ENCODE measurements at places on chromosomes 4 and X.

- DNase-seq: no peak
Measured at GRCh38 chr4:53885668-53886067, 178.7 kb downstream of the CHIC2 start.

GRCh38 chr4:149166876-149167275, 648.8 kb downstream of the IQCM start:
- no peak for DNase-seq

- no peak for DNase-seq
Measured at GRCh38 chr4:43224559-43224958, 332.0 kb downstream of the GRXCR1 start.

- DNase-seq: no peak
Measured at GRCh38 chr4:6937201-6937600, 27.6 kb downstream of the TBC1D14 start.

GRCh38 chr4:140359562-140360427, 13.7 kb upstream of the SCOC start:
- peak; percentile 58 for DNase-seq

GRCh38 chr4:169202145-169202699, 68.5 kb downstream of the SH3RF1 start:
- DNase-seq: no peak

- DNase-seq: no peak
Measured at GRCh38 chr4:146063143-146063542, 112.4 kb upstream of the LSM6 start.

DNA sequence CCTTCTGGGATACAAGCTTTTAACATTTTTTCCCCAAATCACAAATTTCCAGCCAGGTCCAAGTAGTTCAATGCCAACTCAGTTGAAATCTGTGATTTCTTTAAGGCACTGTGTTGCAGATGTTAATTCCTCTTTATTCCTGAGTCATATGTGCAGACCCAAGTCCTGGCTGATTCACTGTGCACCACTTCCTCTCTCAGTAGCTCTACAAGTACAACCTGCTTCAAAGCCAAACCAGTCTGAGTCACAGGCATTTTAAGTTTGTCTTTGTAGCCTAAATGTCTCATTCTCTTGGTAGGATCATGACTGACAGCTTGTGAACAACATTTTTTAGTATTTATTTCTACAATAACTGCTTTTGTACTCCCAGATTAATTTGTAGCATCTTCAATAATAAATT, 165.6 kb upstream of the S100G start:
- no peak for DNase-seq

DNA sequence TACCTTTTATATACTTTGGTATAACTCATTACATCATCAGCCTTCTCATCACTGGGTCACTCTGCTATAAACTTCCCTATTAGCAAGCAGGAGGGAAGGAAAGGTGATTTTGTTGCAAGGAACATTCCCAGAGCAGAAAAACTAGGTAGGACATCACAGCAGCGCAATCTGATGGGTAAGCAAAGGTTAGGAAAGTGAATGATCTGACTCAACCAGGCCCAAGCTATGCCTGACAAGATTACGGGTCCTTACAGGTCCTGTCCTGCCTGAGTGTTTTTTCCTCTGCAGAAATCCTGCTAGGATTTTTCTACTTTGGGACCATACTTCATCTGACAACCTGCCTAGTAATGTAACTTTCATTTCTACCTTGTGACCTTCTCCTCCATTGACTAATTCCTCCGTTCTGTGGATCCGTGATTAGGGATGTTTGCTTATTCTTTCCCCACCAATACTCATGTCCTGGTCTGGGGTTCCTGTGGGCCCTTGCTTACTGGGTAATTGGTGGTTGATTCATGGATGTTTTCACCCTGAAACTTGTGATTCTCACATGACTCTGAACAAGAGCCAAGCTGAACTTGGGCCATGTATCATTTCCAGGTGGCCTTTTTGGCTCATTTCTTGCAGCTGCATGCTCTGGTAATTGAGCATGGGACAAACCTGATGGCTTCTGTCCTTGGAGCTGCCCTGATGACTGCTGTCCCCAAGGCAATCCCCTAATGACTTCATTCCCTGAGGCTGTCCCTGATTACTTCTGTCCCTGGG, 111.9 kb upstream of the KIT start:
- no peak for DNase-seq

DNA sequence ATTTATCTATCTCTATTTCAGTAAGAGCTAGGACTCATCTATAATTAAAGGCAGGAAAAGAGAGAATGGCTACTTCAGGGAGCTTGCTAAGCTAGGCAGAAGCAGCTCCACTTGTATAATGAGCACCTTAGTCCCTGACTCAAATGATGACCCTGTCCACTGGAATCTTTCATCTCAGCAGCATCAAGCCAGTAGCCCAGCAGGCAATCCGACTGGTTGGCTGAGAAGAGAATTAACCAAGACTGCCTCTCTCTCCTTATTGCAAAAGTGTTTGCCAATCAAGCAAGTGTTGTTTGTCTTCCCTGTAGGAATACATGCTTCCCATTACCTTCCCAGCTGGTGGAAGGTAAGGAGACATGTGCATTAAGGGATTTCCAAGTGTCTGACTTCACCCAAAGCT, 3.9 kb upstream of the SPOCK3 start:
- no peak for DNase-seq

- DNase-seq: no peak
Measured at GRCh38 chrX:82695066-82695465, 813.0 kb upstream of the POU3F4 start.

DNA sequence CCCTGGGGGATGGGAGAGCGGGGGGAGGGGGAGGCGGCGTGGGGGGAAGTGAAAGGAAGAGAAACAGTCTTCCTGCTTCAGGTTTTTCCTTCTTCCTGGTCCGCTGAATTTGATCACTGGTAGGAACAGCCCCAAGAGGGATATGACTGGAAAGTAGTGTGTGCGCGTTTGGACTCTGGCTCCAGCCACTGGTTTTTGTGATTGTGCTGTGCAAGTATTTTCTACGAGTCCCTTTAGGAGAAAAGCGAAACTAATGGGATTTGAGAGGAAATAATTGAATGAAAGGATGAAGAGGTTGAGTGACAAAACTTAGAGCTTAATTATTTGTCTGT, 836 bp downstream of the PRRG1 start:
- DNase-seq: no peak

DNA sequence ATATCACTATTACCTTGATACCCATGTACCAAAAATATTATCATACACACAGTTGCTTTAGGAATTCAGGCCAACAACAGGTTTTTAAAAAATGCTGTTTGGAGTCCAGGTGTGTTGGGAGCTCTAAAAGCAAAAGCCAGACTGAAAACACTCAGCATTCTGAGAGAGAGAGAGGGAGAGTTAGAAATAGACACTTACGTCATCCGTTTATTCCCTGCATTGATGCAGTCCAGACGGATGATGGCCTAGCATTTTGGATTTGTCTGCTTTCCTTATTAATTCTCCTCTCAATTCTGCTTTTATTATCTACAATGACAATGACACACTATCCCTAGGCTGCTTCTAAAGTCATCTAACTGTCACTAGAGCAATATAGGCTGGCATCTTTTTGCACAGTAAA, 358.3 kb upstream of the BOD1L1 start:
- DNase-seq: no peak

- DNase-seq: no peak
Measured at GRCh38 chr4:182688081-182688480, 229.1 kb downstream of the DCTD start.

- no peak for DNase-seq
Measured at GRCh38 chrX:28321286-28321685, 266.0 kb upstream of the IL1RAPL1 start.

- no peak for DNase-seq
Measured at GRCh38 chr4:58679051-58679450, 1568.9 kb upstream of the IGFBP7 start.

DNA sequence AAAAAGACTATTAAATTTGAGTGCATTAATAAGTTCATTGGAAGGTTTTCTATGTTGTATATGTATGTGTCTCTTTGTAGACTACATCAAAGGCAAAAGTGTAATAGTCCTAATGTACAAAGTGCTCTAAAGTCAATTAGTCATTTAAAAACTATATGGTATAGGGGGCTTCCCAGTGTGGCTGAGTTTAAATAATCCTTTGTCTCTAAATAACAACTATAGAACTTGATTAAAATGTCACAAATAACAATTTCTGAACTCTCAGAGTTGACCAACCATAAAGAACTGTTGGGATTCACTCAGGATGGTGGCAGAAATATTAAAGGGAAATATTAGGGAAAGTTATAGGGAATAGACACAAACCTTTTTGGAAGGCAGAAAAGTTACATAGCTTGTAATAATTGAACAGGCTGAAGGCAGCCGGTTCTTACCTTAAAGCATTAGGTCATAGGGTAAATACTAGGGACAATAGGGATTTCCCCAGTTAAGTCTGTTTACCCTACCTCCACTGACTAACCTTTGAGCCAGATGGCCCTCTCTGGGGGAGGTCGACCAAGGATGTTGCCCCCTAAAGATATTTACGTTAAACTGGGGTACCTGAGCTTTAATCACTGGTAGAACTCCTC, 1054.2 kb downstream of the ARAP2 start:
- DNase-seq: no peak

- no peak for DNase-seq
Measured at GRCh38 chr4:154082760-154083535, 294.1 kb upstream of the SFRP2 start.

DNA sequence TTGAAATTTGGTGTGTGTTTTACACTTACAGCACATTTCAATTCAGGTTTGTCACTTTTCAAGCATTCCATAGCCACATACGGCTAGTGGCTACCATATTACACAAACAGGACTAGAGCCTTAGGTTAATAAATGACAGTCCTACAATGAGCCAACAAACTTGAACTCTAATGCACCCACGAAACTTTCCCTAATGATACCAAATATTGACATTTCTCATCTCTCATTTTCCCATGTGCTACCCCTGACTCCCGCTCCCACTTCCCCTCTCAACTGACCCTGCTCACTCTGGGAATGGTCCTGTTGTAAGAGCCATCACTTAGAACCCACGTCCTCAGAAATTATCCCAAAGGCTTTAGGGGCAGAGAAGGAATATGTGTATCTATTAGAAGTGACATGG, 4.9 kb upstream of the TLR10 start:
- no peak for DNase-seq

GRCh38 chrX:105636667-105637066, 185.7 kb upstream of the NRK start:
- no peak for DNase-seq

- DNase-seq: no peak
Measured at GRCh38 chr4:27986476-27986875, 1125.8 kb downstream of the STIM2 start.

- DNase-seq: no peak
Measured at GRCh38 chrX:36083256-36083655, 163.7 kb downstream of the CFAP47 start.

DNA sequence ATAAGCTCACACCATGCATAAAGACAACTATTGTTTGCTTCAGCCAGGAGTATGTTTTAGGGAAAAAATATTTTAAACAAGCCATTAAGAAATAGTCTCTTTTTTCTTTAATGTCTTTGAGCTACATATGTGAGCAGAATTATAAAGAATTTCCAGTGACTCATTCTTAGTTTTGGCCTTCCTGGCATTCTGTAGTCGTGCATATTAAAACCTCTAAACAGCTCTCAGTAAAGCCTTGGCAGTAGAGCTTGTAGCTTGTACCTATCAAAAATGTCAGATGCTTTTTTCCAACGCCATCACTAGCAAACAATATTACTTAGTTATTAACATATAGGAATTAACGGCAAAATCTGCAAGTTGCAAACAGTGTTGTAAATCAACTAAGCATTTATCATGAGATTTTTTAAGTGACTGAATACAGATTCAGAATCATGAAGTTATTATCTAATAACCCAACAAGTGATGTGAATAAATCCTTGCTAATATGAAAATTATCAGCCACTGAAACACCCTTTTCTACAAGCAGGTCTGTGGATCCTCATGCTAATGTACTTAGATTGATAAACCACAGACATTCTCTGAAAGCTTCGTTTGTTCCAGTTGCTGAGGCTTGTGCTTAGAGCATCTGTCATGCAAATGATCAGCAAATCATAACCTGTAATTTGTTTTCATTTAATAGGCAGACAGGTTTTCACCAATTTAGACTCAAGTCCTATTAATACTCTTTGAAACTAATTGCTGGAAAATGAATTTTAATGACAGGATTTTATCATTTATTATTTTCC, 412.0 kb upstream of the ATOH1 start:
- DNase-seq: no peak

DNA sequence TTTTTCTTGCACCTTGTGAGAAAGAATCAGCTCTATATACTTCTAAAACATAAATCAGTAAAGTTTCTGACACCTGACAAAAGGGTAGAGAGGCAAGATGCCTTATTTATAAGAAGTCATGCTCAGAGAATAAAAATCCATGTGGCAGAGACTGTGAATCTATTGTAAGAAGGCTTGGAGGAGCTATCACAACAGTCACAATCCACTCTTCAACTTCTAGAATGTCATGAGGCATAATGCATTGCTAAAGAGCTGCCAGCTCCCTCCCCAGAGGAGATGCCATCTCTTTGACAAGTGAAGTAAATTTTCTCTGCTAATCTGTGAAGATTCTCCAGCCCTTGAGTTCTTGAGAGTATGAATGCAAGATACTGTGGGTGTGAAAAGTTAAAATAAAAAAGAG, 971.2 kb upstream of the IGFBP7 start:
- no peak for DNase-seq

- no peak for DNase-seq
Measured at GRCh38 chr4:181364504-181364903, 878.7 kb upstream of the TENM3 start.

DNA sequence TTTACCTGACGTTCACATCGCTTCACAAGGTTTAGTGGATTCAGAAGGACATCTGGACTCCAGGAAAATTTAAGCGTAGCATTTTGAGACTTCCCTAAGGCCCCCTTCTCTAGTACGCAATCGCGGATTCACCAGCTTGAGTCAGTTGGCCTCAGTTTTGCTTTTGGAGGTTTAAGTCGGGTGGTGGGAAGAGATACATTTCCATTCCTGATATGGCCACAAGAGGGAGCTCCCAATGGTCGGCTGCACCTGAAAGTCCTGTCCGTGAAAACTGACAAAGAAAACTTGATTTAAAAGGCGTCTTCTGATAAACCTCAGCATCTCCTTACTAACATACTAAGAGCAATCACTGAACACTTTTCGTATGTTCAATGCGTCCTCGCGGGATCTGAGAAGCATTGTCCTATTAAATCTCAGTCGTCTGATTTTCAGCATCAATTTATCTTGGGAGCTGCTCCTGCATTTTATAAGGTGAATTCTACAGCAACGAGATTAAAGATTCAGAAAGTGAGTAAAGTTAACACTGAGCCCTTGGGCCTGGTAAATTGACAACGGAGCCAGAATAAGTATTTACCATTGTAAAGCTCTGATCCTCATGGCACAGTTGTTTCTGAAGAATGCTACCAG, 50.6 kb downstream of the LGI2 start:
- DNase-seq: peak; percentile 4

DNA sequence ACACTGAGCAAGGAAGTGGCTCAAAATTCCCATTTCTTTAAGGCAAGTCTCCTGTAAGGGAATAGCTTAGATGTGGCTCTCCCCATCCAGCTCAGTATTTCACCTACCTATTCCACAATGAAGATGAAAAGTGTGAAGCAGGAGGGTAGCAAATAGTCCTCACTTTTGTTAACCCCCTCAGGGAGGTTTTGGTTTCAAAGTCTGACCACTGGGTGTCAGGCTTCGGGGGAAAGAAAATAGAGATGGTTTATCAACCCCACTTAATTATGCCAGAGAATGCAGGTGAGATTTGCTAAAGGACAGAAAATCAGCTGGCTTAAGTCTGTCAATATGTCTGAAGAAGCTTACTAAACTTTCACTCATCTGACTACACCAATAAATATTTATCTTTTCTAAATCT, 69.5 kb downstream of the DHX15 start:
- DNase-seq: no peak
